ENCODE measurements at places on chromosomes 4 and X. TPM values are rescaled to one million over a fixed set of nuclear protein-coding genes. Genes with fewer than 3 reads are reported as not detected.

GRCh38 chr4:109943745-109944144, 31.1 kb downstream of the EGF start:
- DNase-seq = no peak

- DNase-seq = no peak
Observed at GRCh38 chrX:48996969-48997368, 5.1 kb downstream of the GRIPAP1 start.

DNA sequence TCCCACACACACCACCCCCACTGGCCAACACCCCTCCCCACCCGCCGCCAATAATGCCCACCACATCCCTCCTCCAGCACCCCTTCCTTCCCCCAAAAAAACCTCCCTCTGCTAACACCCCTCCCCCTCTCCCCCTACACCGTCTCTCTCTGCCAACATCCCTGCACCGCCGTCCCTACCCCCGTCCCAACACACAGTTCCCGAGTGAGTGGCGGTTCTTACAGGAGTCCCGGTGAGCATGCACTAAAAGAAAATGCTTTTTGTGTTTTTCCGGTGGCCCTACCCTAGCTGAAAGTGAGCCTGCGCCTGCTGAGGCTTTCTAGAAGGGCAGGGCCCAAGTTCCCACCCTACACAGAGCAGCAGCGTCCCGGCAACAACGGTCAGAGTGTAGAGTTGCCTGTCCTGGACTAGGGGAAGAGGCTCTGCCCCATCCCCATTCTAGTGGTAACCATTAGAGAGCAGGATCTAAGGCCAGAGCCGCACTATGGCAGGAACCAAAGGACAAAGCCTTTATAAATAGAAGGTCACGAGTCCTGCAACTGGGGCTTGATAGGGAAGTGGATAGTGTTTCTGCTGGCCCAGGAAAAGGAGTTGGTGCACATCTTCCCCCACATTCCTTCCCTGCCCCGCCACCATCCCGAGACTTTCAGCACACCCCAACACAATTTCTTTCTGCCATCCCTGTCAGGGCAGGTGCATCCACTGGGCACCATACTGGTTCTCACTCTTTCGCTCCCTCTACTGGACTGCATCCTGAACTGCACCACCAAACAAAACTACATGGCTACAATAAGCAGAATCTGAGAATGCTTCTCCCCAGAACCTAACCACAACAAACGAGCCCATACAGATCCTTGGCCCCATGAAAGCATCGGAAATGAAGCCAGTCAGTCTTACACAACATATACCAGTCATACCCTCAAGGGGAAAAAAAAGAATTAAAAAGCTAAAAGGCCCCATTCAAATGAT, 78.1 kb upstream of the PAGE3 start:
- DNase-seq = peak; percentile 56

GRCh38 chr4:20127626-20128025, 124.1 kb upstream of the SLIT2 start:
- no peak for DNase-seq

GRCh38 chrX:69256291-69256565, 91.0 kb upstream of the PJA1 start:
- no peak for DNase-seq

ZCCHC13 gene
- not detected for total RNA-seq

GRCh38 chr4:145639186-145639698, 20.1 kb downstream of the MMAA start:
- DNase-seq = no peak

PFKFB1 gene
- 0.53 TPM for total RNA-seq

CENPVL3 gene
- total RNA-seq = 0.19 TPM

GC gene
- total RNA-seq = not detected

Measured in activated CD4-positive, alpha-beta memory T cell treated with anti-CD3 and anti-CD28 coated beads for 36 hours (primary cell).